ENCODE measurements at places on chromosomes 7 and 10.
A peak's percentile ranks its signal among the peaks of the same experiment; 100 is the strongest.

DNA sequence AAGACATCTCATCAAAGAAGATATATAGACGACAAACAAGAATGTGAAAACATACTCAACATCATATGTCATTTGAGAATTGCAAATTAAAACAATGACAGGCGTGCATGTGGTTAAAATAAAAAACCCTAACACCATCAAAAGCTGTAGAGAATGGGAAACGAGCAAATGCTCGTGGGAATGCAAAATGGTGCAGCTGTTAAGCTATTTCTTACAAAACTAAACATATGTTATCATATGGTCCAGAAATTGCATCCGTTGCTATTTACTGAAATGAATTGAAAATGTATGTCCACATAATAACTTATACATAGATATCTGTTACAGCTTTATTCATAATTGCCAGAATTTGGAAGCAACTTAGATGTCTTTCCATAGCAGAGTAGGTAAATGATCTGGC is 574.4 kb downstream of the TNS3 start:
- H3K36me3 ChIP-seq, result no peaks in the 10 kb centered on the region
- DNase-seq, result no peak
- no peak overlapping the region for H3K4me3 ChIP-seq
- no peaks in the 10 kb centered on the region for H3K4me1 ChIP-seq
- no peak overlapping the region for H3K27ac ChIP-seq

- H3K4me3 ChIP-seq, result peak overlapping the region; percentile 69
- H3K36me3 ChIP-seq, result no peaks in the 10 kb centered on the region
- DNase-seq, result no peak
These were observed 588 bp upstream of the PAOX start for GRCh38 chr10:133378251-133379096.

- no peak overlapping the region for H3K4me3 ChIP-seq
- no peak for DNase-seq
- H3K4me1 ChIP-seq, result no peaks in the 10 kb centered on the region
- no peak overlapping the region for H3K27ac ChIP-seq
- H3K27me3 ChIP-seq, result no peaks in the 10 kb centered on the region
- no peaks in the 10 kb centered on the region for H3K36me3 ChIP-seq
These were observed 154.5 kb downstream of the SVIL start for GRCh38 chr10:29479981-29480954.

GRCh38 chr10:5948208-5948585 is 29.1 kb downstream of the IL15RA start:
- no peak for DNase-seq
- no peak overlapping the region for H3K27ac ChIP-seq
- no peaks in the 10 kb centered on the region for H3K36me3 ChIP-seq
- H3K4me3 ChIP-seq, result no peak overlapping the region
- no peaks in the 10 kb centered on the region for H3K27me3 ChIP-seq

GRCh38 chr10:22325272-22326144 is 4.6 kb downstream of the BMI1 start:
- H3K36me3 ChIP-seq, result peaks cover 13% of the 10 kb centered on the region
- DNase-seq, result no peak
- H3K4me1 ChIP-seq, result peaks cover 9% of the 10 kb centered on the region

GRCh38 chr10:105506262-105506661 is 865.2 kb downstream of the SORCS3 start:
- H3K4me3 ChIP-seq, result no peak overlapping the region
- DNase-seq, result no peak
- H3K27me3 ChIP-seq, result no peaks in the 10 kb centered on the region
- no peak overlapping the region for H3K27ac ChIP-seq
- H3K36me3 ChIP-seq, result no peaks in the 10 kb centered on the region

DNA sequence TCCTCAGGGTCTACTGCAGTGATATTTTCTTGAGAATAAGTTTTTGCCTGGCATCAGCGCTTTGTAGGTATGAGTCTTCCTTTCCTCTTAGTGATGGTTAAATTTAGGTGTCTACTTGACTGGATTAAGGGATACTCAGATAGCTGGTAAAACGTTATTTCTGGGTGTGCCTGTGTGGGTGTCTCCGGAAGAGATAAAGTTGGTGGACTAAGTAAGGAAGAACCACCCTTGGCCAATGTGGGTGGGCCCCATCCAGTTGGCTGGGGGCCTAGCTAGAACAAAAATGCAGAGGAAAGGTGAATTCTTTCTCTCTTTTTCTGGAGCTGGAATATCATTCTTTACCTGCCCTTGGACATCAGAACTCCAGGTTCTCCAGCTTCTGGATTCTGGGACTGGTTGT is 138.8 kb downstream of the ADCYAP1R1 start:
- no peaks in the 10 kb centered on the region for H3K4me1 ChIP-seq
- DNase-seq, result no peak
- no peak overlapping the region for H3K4me3 ChIP-seq
- no peak overlapping the region for H3K27ac ChIP-seq

DNA sequence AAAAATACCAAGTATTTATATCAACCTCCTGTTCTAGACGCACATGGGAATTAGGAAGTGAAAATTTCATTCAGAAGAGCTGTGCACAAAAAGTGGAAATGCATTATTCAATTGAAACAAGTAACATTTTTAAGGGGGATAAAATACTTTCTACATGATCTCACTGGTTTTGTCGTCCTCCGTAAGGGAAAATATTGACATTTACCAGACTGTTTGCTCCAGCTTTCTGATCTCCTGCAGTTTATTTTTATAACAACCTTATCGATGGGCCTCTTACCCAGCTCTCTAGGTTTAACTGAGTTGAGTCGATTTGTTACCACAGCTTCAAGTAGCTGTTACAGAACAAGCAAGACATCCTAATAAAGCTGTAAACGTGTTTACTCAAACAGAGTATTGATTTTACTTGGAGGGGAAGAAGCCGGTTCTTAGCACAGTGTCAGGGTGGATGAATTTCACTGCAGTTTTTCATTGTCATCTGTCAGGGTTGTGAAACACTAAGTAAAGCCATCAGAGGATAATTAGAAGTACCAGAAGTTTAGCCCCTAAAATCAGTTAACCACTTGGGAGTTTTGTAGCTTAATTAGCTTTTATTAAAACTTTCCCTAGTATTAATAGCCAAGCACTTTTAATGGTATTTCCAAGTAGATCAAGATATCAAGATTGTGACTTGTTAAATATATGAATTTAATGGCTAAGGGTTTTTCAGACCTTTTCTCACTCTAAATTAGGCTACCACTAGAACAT is 142.6 kb upstream of the KAT6B start:
- H3K4me1 ChIP-seq, result peaks cover 23% of the 10 kb centered on the region
- no peaks in the 10 kb centered on the region for H3K27me3 ChIP-seq
- peaks cover 2% of the 10 kb centered on the region for H3K36me3 ChIP-seq

DNA sequence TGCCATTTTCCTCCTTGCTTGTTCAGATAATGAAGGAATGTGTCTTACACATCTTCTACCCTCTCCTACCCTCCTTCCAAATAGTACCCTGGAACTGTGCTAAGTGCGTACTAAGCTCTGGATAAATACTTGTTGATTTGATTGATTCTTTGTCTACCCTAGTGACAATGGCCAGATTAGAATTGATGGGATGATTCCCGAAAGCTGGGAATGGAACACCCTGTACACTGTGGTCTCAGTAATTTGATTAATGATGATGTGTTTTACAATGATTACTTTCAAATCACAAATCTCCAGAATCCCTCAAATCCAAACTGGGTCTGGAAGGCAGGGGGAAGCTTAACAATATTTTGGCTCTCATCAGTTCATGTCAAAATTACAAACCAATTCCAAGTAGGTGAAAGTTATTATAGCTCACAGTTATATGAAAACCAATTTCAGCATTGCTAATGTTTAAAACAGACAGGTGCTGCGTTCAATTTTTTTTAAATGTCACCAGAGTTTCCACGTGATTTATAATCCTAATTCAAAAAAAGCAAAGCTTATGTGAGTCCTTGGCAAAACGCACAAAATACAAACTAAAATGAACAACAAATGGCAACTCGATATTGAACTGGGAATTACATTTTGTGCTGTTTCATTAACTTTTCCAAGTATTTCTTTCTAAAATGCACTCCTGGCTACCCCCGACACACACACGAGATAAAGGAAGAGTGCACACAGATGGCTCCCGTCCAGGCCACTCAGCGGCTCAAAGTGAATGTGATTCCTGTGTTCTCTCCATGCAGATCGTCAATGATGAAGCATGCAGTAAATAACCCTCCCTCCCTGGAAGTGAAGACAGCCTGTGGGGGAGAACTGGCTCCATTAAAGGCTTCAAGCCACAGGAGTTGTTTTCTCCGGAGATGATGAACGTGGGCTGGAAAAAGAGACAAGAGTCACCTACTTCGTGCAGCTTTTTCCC is 21.7 kb upstream of the ADRB1 start:
- no peaks in the 10 kb centered on the region for H3K27me3 ChIP-seq
- no peak for DNase-seq
- no peak overlapping the region for H3K27ac ChIP-seq
- H3K36me3 ChIP-seq, result no peaks in the 10 kb centered on the region

- no peaks in the 10 kb centered on the region for H3K27me3 ChIP-seq
- H3K4me1 ChIP-seq, result peaks cover 7% of the 10 kb centered on the region
- no peak overlapping the region for H3K27ac ChIP-seq
These were observed 16.2 kb downstream of the ARHGAP21 start for GRCh38 chr10:24707445-24707844.

GRCh38 chr7:148849393-148850098 is 34.5 kb downstream of the EZH2 start:
- H3K27me3 ChIP-seq, result no peaks in the 10 kb centered on the region
- H3K36me3 ChIP-seq, result no peaks in the 10 kb centered on the region
- no peak overlapping the region for H3K4me3 ChIP-seq
- no peaks in the 10 kb centered on the region for H3K4me1 ChIP-seq
- DNase-seq, result no peak
- no peak overlapping the region for H3K27ac ChIP-seq

DNA sequence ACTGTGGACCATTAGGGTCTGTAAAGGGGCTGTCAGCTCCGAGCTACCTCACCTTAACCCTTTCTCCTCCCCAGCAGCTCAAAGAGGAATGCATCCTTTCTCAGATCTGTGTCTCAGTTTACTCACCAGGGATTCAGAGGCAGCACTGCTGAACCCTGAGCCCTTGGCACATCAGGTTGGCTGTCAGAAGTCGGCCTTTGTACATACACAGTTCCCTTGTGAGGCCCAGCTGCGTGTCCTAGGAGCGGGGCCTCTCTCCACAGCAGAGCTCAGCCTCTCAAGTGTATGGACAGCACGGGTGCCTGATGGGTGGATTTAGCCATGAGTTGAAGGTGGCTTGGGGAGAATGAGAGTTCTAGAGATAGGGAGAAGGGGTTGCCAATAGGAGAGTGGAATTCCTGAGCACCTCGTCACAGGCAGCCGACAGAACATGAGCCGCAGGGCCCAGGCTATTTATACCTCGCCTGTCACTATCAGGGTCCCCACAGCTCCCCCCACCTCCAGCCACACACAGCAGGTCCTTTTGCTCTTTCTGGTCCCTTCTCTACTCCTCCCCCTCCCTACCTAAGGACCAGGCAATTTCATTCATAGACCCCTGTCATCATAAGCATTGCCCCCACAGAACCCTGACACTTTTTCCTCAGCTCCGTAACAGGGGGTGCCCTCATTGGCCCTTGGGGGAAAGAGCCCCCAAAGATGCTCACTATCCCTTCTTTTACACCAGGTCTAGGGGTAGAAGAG is 2.1 kb upstream of the FLNC start:
- H3K27me3 ChIP-seq, result peaks cover 17% of the 10 kb centered on the region
- peaks cover 8% of the 10 kb centered on the region for H3K4me1 ChIP-seq
- H3K27ac ChIP-seq, result no peak overlapping the region
- no peak for DNase-seq

GRCh38 chr10:34399013-34399412 is 416.1 kb downstream of the PARD3 start:
- no peaks in the 10 kb centered on the region for H3K36me3 ChIP-seq
- no peaks in the 10 kb centered on the region for H3K27me3 ChIP-seq
- DNase-seq, result no peak
- H3K4me1 ChIP-seq, result no peaks in the 10 kb centered on the region
- no peak overlapping the region for H3K27ac ChIP-seq
- H3K4me3 ChIP-seq, result no peak overlapping the region

- no peaks in the 10 kb centered on the region for H3K27me3 ChIP-seq
- DNase-seq, result no peak
- H3K4me1 ChIP-seq, result no peaks in the 10 kb centered on the region
- H3K4me3 ChIP-seq, result no peak overlapping the region
These were observed 132.0 kb downstream of the WNT2 start for GRCh38 chr7:117190746-117191435.

- peak overlapping the region; percentile 78 for H3K27ac ChIP-seq
- H3K4me3 ChIP-seq, result no peak overlapping the region
- peaks cover 16% of the 10 kb centered on the region for H3K4me1 ChIP-seq
These were observed 7.1 kb downstream of the GATA3 start for GRCh38 chr10:8061274-8062211.

- no peaks in the 10 kb centered on the region for H3K36me3 ChIP-seq
- no peaks in the 10 kb centered on the region for H3K27me3 ChIP-seq
- H3K4me3 ChIP-seq, result no peak overlapping the region
- no peak for DNase-seq
These were observed 30.1 kb upstream of the CTBP2 start for GRCh38 chr10:125190414-125190813.

DNA sequence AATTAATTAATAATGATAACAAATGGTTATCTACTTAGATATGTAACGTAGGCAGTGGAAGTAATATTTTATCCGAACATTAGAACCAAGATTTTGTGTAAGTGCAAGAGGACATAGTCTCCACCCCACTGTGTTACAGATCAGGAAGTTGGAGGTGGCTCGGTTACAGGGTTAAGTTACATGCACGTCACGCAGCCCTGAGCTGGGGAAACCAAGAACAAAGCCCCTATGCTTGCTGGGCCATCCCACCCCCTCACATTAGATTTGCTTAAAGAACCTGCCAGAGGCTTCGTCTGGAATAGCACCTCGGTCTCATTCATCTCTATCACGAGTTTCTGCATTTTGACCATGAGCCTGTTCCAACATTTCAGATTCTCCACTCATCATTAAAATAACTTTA is 214.1 kb downstream of the ADARB2 start:
- no peaks in the 10 kb centered on the region for H3K4me1 ChIP-seq
- no peaks in the 10 kb centered on the region for H3K27me3 ChIP-seq
- H3K27ac ChIP-seq, result no peak overlapping the region
- H3K36me3 ChIP-seq, result no peaks in the 10 kb centered on the region
- DNase-seq, result no peak
- no peak overlapping the region for H3K4me3 ChIP-seq

- H3K36me3 ChIP-seq, result no peaks in the 10 kb centered on the region
- no peak overlapping the region for H3K4me3 ChIP-seq
- peaks cover 10% of the 10 kb centered on the region for H3K4me1 ChIP-seq
- H3K27me3 ChIP-seq, result no peaks in the 10 kb centered on the region
These were observed 296.5 kb upstream of the PITRM1 start for GRCh38 chr10:3468919-3469638.

DNA sequence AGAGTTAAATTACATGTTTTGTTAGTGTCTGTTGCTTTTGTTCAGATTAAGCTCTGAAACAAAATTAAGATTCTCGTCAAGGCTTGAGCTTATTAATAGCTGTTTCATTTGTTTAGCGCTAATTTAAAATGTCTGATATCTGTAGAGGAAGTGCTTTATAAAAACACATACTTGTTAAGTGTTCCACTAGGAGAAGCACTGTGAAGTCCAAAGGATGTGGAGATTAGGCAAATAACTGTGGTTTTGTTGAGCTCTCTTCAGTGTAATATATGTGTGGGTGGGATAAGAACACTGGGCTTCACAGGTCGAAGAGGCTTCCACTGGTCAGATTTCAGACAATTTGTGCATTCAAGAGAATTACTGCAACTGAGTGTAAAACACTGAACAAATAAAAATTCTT is 242.0 kb downstream of the AUTS2 start:
- peak overlapping the region; percentile 54 for H3K27ac ChIP-seq
- no peaks in the 10 kb centered on the region for H3K36me3 ChIP-seq
- H3K27me3 ChIP-seq, result no peaks in the 10 kb centered on the region

GRCh38 chr7:69635555-69636185 is 37.4 kb downstream of the AUTS2 start:
- H3K27ac ChIP-seq, result no peak overlapping the region
- H3K36me3 ChIP-seq, result no peaks in the 10 kb centered on the region
- no peak for DNase-seq
- no peaks in the 10 kb centered on the region for H3K27me3 ChIP-seq
- no peak overlapping the region for H3K4me3 ChIP-seq
